PC-9 (cell line): ENCODE measurements at places on chromosomes 12 and 14. TPM values are rescaled to one million over a fixed set of nuclear protein-coding genes. Genes with fewer than 3 reads are reported as not detected.

DNA sequence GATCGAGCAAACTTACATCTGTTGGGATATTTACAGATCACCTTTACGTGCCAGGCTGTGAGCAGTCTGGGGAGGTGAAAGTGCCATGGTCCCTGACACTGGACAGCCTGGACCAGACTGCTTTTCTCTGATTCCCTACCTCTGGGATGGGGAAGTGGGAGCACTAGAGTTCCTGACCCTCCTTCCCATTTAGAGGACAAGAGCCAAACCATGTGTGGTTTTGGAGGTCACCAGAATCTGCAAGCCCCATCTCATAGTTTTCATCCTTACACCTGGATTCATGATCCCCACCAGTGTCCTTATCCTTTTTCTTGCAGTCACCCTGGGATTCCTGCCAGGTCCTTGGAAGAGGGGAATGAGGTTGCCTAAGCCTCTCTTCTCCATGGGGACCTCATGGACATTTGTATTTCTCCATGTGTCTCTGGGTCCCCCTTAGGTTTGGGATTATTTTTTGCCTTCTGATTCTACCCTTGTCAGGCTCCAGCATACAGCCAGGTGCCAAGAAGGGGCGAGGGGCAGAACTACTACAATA, 1.5 kb upstream of the WNT10B start:
- H3K27me3 ChIP-seq, result peaks cover 17% of the 10 kb centered on the region; the same call in 1 of the 2 replicates
- peaks cover 8% of the 10 kb centered on the region; the same call in 1 of the 2 replicates for H3K4me1 ChIP-seq
- DNase-seq, result no peak
- H3K4me3 ChIP-seq, result no peak overlapping the region
- H3K36me3 ChIP-seq, result no peaks in the 10 kb centered on the region

DNA sequence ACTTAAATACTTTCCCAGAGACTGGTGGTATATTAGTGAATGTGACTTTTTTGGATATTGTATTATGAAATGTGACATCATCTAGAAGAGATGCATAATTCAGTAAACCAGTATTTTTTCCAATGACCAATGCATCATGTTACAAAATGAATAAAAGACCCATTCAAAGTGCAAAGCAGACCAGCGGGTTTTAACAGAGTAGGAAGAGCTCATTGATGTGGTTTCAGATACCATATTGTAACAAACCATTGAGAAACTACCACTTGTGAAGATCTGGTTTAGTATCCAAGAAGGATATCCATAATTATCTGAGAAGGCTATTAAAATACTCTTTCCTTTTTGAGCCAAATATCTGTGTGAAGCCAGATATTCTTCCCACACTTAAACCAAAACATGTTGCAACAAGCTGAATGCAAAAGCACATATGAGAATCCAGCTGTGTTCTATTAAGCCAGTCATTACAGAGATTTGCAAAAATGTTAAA, 47.7 kb downstream of the MVK start:
- no peak for DNase-seq
- H3K27ac ChIP-seq, result no peak overlapping the region
- no peak overlapping the region for H3K4me3 ChIP-seq
- peaks cover 67% of the 10 kb centered on the region for H3K27me3 ChIP-seq
- H3K36me3 ChIP-seq, result no peaks in the 10 kb centered on the region

GRCh38 chr14:33691907-33692306, 259.0 kb downstream of the EGLN3 start:
- no peaks in the 10 kb centered on the region for H3K27me3 ChIP-seq
- no peak for DNase-seq
- H3K27ac ChIP-seq, result no peak overlapping the region
- no peaks in the 10 kb centered on the region for H3K4me1 ChIP-seq

- no peak overlapping the region for H3K4me3 ChIP-seq
- H3K36me3 ChIP-seq, result peaks cover 11% of the 10 kb centered on the region
- DNase-seq, result no peak
These were observed 106.4 kb downstream of the EPS8 start for GRCh38 chr12:15682826-15683225.

CLEC1A gene
- total RNA-seq, result 0.23 TPM in 1 of 2 replicates, not detected in the other

NTN4 gene
- 41.5 and 46.0 TPM in 2 replicates for total RNA-seq

AICDA gene
- total RNA-seq, result not detected in 2 replicates

NUAK1 gene
- 7.9 and 8.3 TPM in 2 replicates for total RNA-seq

BMP4 gene
- 62.4 and 63.5 TPM in 2 replicates for total RNA-seq

LBHD2 gene
- total RNA-seq, result 0.52 and 0.78 TPM in 2 replicates

KRT79 gene
- 0.28 TPM in 1 of 2 replicates, not detected in the other for total RNA-seq
